Stimulated activated CD8-positive, alpha-beta memory T cell treated with anti-CD3 and anti-CD28 coated beads, Interleukin-7, amount 100 ng/mL, for 4 hours (primary cell): ENCODE measurements at places on chromosomes 6 and 20.
A peak's percentile ranks its signal among the peaks of the same experiment; 100 is the strongest.

DNA sequence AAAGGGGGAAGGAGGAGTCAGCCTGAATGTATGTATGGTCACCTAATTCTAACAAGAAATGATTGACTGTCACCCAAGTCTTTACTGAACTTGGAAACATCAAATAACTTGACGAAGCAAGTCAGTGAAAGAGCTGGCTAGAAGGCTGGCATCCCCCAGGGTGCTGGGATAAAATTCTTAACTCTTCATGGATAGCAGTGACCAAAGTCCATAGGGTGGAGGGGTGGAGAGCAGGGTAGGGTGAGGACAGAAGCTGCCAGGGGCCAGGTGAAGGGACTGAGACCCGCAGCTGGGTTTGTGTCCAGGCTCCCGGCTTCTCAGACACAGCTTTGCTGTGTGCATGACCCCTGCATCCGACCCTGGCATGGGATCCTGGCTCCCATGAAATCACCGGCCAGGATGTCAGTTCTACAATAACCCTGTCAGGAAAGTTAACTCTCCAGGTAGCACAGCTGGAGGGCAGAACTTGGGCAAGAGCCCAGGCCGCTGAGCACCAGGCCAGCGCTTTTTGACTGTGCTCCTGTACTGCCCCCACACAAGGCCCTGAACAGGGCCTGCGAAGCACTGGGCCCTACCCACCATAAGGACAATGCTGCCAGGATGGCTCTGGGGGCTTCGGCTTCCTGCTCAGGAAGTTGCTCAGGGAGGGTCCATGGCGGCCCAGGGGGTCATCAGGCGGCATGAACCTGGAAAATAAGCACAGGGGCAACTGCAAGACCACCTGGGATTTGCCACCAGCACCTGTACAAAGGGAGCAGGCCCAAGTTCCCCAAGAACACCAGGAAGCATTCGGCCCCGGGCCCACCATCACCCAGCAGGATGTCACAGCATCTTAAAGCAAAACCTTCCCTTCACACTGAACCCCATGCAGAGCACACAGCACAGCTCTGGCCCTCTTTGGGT, 32.5 kb downstream of the ZC3H12D start:
- no peak for DNase-seq

DNA sequence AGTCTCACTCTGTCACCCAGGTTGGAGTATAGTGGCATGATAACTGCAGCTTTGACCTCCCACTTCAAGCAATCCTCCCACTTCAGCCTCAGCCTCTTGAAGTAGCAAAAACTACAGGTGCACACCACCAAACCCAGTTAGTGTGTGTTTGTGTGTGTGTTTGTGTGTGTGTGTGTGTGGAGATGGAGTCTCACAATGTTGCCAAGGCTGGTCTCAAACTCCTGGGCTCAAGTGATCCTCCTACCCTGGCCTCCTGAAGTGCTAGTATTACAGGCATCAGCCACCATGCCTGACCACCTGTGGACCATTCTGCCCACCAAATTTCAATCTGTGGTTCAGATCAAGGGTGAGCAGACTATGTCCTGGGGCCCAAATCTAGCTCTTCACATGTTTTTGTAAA, 8.8 kb downstream of the FASTKD5 start:
- DNase-seq: no peak

GRCh38 chr6:43819958-43820357, 49.9 kb downstream of the VEGFA start:
- no peak for DNase-seq

- DNase-seq: peak; percentile 5
Observed at GRCh38 chr6:142746524-142746923, 198.5 kb downstream of the HIVEP2 start.

DNA sequence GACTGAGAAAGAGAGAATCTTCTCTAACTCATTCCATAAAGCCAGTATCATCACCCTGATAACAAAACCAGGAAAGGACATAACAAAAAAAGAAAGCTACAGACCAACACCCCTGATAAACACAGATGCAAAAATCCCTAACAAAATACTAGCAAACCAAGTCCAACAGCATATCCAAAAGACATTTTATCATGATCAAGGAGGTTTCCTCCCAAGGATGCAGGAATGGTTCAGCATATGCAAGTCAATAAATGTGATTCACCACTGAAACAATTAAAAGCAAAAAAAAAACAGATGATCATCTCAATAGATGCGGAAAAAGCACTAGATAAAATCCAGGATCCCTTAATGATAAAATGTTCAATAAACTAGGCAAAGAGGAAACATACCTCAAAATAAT, 24.5 kb upstream of the ALDH8A1 start:
- DNase-seq: no peak

DNA sequence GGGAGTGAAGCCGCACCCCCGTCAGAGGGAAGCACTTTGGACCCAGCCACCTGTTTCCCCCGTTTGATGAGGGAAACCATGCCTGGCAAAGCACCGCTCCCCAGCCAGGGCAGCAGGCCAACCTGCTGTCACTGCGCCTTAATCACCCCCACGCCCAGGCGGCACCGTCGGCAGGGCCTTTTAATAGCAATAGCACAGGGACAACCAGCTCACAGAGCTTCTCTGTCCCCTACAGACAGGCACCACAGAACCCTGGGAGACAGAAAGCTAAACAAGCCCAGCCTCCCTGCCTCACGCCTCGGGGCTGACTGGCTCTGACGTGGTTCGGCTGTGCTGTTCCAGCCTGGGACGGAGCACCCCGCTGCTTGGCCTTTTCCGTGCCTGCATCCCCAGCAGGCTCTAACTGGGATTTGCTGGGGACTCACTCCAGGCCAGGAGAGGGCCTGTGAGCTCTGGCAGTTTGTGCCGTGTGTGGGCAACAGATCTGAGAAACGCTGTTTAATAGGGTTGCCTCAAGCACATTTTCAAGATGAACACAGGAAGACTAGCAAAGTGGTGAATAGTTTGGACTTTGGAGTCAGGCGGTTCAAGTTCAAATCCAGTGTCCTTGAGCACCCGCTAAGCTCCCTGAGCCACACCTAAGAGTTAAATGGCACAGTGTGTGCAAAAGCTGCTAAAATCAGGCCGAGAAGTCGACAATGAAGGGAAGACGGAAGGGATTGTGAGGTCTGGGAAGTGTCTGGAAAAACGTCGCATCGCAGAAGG, 223.8 kb downstream of the NRN1 start:
- DNase-seq: no peak

DNA sequence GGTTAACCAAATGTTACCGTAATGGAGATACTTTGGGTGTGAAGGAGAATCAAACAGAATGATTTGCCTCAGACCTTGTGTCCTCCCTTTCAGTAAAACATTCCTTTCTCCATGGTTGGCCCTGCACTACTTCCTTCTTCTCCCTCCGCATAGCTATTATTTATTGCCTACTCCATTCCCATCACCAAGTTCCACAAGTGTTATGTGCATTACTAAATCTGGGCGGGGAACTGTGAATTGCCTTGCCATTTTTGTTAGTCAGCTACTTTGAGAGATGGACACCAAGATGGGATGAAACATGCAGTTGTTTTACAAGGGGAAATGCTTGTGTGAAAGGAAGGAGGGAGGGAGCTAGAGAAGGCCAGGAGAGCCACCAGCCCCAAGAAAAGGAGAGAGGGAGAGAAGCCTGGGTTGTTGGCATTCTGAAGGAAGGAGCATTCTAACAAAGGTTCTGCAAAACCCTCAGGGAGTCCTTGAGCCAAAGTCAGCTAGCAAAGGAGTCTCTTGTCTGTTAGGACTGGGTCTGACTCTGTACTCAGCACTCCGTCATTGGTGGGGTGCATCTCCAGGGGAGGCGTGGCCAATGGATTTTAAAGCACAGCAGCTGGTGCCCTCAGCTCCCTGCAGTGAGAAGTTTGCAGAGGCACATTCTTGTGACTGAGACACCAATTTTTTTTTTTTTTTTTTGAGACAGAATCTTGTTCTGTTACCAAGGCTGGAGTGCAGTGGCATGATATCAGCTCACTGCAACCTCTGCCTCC, 83.6 kb upstream of the CHD6 start:
- DNase-seq: no peak

GRCh38 chr6:63683071-63683603, 47.5 kb downstream of the PHF3 start:
- no peak for DNase-seq

- no peak for DNase-seq
Observed at GRCh38 chr6:138996524-138996923, 8.5 kb upstream of the REPS1 start.

DNA sequence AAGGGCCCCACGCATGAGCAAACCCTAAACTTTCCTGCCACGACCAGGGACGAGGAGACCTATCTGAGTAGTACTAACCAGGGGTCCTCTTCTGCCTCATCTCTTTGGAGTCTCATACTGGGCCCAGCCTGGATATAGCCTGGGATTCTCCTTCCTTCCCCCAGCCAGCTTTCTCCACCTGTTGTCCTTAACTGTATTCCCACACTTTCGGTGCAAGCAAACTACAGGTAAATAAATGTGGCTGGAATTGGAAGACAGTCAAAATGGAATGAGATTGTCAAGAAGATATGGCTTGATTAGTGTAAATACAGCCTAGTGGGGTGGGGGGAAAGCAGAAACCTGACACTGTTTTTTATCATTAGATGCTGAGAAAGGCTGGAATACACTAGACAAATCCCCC, 23.5 kb upstream of the LY86 start:
- no peak for DNase-seq

- no peak for DNase-seq
Observed at GRCh38 chr6:82178077-82178758, 69.3 kb downstream of the IBTK start.

DNA sequence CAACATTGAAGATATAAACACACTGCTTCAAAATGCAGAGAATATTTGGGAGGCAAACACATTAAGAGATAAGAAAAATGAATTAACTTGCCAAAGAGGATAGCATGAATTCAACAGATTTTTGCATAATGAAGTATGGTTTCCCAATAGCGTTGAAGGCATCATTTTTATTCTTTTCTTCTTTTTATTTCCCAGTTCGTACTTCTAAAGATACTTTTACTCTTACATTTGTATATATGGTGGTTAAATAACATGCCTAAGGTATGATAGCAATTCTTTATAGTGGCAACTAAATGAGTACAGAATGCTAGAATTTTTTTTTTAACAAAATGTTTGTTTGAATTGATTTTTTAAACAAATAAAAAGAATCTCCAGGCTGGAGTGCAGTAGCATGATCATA, 473.4 kb upstream of the MARCKS start:
- no peak for DNase-seq

DNA sequence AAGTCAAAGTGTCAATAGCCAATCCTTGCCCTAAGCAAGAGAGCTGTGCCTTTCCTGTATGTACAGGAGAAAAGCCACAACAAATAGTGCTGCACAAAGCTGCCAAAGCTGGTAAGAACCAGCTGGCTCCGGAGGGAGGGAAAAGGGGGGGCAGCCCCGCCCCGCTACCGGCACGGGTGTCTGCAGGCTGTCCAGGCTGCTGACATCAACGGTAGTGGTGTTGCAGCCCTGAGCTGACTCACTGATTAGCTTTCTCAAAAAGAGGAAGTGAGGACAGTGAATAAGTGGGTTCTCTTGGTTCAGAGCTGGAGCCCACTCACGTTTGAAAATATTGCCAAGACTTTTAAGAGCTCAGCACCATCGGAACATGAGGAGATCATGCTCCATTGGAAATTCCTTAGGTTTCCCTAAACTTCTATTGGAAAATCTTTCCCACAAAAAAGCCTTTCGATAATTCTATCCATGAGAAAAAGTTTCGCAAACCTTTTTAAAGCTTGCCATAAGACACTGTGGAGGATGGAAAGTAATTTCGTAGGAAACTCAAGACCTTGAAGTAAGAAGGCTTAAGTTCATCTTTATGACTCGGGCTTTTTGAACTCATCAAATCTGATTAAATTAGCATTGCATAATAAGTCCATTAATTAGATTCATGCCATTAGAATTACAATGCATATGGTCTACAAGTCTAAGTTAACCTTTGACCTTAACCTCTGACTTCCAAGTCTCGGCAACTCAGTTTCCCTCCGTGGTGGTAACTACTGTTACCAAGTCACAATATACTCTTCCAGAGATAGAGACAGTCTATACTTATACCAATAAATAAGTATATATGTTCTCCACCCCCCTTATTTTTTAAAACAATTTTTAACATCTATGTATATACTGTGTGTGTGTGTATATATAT, 67.0 kb downstream of the TNFRSF21 start:
- DNase-seq: peak; percentile 31

DNA sequence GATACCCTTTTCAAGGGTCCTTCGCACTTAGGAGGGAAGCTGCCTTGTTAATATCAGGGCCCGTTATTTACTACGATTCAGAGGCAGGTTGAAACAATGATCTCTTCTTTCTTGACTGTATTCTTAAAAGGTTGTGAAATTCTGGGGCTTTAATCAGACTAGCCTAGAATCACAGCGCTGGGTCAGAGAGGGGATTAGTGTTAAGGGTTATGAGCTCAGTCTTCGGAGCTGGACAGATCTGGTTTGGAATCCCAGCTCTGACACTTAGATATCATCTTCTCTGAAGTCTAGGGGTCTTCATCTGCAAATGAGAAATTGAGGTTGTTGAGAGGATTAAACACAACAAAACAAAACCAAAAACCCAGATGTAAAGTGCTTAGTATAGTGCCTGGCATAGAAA, 77.4 kb downstream of the CD83 start:
- no peak for DNase-seq

- no peak for DNase-seq
Observed at GRCh38 chr20:12435268-12435667, 517.6 kb downstream of the BTBD3 start.

GRCh38 chr6:122059918-122060317, 339.5 kb upstream of the HSF2 start:
- no peak for DNase-seq

DNA sequence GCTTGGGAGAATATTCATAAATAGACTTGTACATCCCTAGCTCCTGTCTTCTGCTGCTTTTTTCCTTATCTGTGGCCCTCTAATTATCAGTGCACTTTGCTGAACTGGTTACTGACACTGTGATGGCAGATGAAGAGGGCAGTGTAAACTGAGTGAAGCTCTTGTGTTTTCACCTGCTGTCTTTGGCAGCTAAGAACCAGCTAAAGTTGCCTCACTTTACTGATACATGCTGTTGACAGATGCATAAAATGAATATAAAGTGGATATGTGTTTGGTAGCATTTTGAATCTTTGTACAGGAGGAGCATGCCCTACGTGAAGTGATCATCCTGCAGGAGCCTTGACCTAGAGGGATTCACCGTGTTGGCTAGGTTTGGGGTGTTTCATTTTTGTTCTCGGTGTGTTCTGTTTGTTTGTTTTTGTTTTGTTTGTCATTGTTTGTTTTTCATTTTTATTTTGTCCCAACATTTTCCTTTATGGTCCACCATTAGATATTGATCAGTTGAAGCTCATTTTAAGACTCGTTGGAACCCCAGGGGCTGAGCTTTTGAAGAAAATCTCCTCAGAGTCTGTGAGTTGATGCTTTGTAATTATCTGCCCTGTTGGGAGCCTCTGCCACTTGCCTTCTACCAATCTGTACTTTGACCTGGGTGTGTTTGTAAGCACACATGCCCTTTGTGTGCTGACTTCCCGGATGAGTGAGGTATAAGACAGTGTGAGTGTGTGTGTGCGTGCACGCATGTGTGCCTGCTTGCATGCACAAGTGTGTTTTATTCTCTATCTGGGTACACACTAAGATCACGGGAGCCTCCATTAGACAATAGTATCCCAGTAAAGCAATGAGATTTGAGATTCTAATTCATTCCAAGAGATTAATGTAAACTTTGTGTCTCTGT, 34.6 kb upstream of the MAPK13 start:
- DNase-seq: no peak
